ENCODE measurements at places on chromosomes 6 and 20.

DNA sequence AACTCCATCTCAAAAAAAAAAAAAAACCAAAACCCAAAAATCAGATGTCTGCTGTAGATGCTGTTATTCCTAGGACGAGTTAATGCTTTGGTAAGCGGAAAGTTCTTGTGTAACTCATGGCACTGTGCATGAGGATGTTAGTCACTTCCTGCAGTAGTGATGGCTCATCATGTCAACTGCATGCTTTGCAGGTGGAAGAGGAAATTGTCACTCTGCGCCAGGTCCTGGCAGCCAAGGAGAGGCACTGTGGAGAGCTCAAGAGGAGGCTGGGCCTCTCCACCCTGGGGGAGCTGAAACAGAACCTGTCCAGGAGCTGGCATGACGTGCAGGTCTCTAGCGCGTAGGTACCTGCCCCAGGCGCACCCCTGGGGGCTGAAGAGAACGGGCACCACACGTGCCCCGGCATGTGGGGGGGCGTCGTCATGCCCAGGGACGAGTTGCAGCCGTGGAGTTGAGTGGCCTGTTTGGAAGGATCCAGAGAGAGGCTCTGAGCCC, 8.5 kb downstream of the TPD52L2 start:
- peak; percentile 84 for DNase-seq

GRCh38 chr6:132333639-132334520, 67.4 kb downstream of the MOXD1 start:
- peak; percentile 86 for DNase-seq

DNA sequence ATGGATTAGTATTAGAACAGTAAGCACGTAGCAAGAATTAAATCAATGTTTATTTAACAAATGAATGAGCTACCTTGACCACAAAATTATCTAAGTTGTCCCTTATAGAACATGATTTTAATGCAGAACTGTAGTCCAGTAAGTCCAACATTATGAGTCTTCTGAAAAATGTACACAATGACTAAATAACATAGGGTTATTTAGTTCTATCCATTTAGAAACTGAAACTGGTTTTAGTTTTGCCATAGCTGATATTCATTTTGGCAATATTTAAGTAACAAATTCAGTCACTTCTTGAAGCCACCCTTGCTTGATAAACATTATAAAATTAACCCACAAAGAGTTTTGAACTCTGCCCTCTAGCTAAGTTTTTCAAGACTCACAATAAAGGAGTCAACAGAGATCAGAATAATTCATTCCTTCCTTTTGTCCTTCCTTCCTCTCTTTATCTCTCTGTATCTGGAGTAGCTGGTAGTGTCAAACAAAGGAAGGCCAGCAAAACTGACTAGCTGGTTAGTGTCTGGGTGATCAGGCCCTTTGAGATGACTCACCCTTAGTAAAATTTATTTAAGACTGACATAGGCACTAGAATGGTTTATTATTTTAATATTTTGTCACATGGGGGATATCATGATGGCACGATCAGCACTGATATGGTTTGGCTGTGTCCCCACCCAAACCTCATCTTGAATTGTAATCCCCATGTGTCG, 115.1 kb downstream of the BTBD9 start:
- DNase-seq = no peak

GRCh38 chr20:38545771-38546170, 35.2 kb upstream of the ADIG start:
- no peak for DNase-seq

DNA sequence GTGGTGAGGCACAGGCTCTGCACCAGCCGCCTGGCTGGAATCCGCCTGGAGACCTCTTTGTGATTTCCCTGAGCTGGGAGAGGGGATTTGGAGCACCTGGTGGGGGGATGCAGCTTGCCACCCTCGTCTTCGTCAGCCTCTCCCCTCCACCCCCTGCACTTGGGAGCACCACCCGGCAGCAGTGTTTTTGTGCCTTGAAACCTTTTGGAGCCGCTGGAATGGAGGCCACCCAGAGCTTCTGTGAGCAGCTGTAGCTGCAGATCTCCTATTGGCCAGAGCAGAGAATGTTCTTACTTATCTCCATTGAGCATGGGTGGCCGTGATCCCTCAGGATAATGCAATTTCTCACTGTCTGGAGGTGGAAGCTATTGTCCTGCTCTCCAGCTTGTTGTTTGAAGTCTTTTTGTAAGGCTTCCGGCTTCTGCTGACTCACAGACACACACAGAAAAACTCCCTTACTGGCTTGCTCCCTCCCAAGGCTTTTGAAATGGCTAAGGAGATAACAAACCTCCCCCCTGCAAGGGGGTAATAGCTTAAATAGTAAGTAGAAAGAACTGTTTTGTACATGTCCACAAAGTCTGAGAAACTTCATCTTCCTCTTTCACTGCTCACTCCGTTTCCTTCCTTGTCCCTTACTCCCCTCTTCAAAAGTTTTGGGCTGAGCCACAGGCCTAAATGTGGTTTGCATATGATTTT, 271.2 kb downstream of the PRL start:
- no peak for DNase-seq

DNA sequence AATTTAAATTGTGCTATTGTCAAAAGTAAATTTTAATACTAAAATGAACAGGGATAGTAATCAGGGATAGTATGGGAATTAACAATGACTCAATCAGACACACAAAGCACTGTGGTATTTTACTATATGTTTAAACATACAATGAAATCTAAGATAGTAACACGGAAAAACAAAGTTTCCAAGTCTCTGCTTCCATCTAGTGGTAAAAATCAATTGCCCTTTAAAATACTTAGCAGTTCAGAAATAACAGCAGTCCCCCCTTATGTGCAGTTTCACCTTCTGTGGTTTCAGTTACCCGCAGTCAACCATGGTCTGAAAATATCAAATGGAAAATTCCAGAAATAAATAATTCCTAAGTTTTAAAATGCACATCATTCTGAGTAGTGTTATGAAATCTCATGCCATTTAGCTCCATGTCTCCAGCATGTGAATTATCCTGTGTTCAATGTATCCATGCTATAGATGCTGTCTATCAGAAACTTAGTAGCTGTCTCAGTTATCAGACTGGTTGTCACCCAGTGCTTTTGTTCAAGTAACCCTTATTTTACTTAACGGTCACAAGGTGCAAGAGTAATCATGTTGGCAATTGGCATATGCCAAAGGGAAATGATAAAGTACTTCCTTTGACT, 58.5 kb downstream of the AHI1 start:
- no peak for DNase-seq

DNA sequence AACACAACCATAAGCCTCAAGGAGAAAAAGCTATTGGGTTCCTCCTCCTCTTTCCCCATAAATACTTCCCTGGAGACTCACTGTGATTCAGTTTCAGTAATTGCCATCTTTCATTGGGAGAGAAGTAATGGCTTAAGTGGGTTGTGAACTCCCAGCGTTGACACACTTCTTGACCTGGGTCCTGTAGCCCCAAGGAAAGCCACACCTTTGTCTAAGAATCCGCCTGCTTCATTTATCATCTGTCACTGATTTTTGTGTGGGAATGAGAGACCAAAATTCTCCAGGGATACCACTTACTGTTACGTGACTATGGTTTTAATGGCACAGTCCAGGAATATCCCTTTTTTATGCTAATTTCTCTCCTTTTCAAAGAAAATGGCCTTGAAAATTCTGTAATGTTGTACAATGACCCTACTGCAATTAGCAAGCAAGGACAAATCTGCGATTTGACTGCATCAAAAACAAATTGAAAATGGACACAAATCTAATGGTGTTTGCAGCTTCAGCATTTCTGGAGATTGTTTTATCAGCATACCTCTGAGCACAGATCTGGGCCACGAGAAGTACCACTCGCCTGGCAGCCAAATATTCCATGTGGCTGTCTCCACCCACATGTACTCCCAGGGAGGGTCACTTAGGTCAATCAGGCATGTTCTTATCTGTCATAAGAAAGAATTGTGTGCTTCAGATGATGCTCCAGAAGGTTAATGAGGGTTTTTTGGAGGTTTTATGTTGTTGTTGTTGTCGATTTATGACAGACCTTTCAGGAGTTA, 29.8 kb downstream of the DCBLD1 start:
- no peak for DNase-seq
